ENCODE measurements at places on chromosomes 12 and 14.

- no peak for DNase-seq
These were observed 27.5 kb downstream of the RHOJ start for GRCh38 chr14:63231766-63232165.

DNA sequence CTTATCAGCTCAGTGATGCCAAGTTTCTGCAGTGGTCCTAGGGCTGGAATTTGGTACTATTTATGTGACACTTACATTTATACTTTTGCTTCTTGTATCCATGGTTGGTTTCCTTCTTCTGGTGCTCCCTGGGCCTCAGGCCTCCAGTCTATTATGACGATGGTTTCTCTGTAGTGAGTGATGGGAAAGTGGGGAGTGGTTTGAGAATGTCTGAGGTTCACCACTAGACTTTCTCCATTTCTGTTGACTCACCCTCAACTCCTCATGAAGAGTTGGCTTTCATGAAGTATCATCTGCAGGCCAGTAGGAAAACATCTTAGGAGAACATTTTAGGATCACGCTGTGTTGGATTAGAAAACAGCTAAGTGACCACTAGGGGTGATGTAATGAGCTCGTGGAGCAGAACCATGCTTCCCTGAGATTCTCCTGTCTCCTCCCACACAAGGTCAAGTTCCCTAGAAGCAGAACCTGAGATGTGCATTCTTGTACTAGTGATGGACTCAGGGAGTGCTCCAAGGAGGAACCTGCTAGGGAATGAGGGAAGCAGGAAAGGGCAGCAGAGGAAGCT is 32.1 kb downstream of the RPH3A start:
- DNase-seq = no peak

- no peak for DNase-seq
These were observed 384.7 kb downstream of the CCDC91 start for GRCh38 chr12:28574746-28575592.

GRCh38 chr12:74791365-74791764 is 253.7 kb downstream of the ATXN7L3B start:
- DNase-seq = no peak

- DNase-seq = no peak
These were observed 4.9 kb downstream of the VAMP1 start for GRCh38 chr12:6465467-6466183.

DNA sequence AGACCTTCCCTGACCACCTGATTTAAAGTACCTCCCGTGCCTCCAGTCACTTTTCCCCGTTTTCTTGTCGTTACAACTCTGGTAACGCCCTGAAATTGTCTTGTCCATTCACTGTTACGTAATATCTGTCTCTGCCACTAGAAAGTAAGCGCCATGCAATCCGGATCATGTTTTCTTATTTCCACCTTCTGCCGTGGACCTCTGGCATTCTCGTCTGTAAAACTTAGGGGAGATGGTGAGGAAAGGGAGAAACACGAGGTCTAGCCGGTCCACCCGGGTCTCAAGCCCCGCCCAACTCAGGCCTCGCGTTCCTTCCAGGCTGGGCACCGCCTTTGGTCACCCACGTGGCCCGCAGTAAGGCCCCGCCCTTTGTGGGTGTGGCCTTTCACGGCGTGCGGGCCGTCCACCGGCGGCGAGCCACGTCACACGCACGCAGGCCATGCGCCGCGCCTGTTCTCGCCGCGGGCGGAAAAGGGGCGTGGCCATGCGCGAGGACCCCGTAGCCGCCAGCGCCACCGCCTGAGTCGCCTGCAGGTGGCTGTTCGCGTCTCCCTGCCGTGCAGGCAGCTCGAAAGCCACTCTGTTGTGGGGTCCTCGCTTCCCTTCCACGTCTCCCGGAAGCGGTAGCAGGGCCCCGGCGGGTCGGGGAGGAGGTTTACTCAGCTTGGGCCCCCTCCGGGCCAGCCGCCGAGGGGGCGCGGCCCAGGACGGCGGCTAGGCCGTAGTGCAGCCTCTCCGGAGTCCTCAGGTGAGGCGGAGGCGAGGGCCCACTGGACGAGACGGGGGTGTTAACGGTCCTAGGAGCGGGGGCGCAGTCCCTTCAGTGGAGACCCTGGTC is at the start of gene GOLGA5:
Gene GOLGA5, plus strand, starts transcription at position 597 of the 838 bp plus-strand sequence. CDS start 3,133 bp downstream, outside the sequence.
- peak; percentile 92 for DNase-seq

DNA sequence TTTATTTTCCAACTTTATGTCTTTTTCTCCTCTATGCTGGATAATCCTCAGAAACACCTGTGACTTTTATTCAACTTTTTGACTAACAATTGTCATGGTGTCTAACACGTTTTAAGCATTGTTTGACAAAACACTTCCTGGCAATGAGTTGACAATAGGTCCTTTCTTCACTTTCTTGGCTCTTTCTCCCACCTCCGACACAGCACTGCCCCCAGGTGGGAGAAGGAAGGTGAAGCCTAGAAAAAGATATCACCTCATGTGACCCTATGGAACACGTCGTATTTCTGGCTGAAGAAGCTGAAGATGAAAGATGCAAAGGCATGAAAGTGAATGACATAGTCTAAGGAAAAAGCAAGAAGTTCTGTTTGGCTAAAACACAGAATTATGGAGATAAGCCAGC is 430.0 kb downstream of the ETNK1 start:
- DNase-seq = no peak

DNA sequence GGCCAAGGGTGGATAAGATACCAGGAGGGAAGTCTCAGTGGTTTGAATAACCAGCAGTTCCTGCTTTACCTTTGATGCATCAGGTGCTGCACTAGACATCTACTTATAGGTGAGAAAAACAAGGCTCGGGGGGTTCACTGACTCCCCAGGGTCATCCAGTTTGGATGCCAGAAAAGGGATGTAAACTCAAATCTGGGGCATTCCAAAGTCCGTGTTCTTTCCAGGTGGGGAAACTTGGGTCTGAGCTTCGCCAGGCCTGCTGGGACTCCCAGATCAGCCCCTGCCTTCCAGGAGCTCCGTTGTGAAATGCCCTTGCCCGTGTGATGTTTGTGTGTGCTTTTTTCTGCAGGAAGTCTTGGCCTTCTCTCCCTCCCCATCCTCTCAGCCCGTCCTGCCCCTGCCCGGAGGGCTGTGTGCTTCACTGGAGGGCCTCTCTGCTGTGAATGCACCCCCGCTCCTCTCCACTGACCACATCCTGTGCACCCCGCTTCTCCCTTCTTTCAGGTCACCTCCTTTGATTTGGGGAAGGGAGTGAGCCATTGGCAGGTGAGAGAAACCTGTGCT is 42.1 kb downstream of the TSPAN9 start:
- DNase-seq = no peak

- DNase-seq = no peak
These were observed 90.1 kb upstream of the PELI2 start for GRCh38 chr14:56027916-56028712.

- DNase-seq = no peak
These were observed 21.1 kb upstream of the SCARB1 start for GRCh38 chr12:124884587-124885438.

DNA sequence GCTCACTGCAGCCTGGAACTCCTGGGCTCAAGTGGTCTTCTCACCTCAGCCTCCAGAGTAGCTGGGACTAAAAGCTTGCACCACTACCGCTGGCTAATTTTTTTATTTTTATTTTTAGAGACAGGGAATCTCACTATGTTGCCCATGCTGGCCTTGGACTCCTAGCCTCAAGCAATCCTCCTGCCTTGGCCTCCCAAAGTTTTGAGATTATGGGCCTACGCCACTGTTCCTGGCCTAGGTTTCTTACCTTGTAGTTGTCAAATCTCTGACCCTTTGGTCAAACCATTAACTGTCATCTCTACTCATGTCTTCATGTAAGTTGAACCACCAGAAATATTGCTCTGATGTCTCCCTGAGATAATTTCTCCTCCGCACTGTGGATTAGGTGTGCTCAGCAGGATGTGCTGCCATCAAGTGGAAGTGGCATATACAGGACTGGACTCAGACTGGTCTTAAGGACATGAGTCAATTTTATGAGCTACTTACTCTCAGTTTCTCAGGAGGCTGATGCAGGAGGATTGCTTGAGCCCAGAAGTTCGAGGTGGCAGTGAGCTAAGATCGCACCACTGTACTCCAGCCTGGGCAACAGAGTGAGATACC is 28.5 kb downstream of the ACTR6 start:
- no peak for DNase-seq

- no peak for DNase-seq
These were observed 23.7 kb downstream of the SFSWAP start for GRCh38 chr12:131734336-131735152.

Measured in activated CD8-positive, alpha-beta memory T cell treated with anti-CD3 and anti-CD28 coated beads for 1 hour (primary cell).